GM04504 (cell line): ENCODE measurements at places on chromosomes 5 and 9.

DNA sequence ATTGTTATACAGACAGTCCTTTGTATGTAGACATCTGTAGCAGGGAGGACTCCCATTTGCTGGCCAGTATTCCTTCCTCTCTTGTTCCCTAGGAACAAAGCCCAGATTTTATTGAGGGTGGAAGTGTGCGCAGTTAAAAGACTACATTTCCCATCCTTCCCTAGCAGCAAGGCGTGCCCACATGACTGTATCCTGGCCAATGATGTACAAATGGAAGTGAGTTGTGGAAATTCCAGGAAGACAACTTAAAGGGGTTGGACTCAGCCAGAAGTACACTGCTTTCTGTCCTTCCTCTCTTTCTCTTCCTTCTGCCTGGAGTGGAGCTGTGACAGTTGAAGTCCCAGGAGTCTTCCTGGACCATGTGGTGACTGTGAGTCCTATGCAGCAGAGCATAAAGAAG, 89.0 kb downstream of the HRH2 start:
- no peak for DNase-seq

- no peak for DNase-seq
These were observed 24.1 kb downstream of the WWC1 start for GRCh38 chr5:168315416-168316138.

- no peak for DNase-seq
These were observed 22.1 kb downstream of the LRRC19 start for GRCh38 chr9:26983340-26983739.

GRCh38 chr5:122713041-122713440, 61.8 kb upstream of the SNX2 start:
- DNase-seq, result no peak

DNA sequence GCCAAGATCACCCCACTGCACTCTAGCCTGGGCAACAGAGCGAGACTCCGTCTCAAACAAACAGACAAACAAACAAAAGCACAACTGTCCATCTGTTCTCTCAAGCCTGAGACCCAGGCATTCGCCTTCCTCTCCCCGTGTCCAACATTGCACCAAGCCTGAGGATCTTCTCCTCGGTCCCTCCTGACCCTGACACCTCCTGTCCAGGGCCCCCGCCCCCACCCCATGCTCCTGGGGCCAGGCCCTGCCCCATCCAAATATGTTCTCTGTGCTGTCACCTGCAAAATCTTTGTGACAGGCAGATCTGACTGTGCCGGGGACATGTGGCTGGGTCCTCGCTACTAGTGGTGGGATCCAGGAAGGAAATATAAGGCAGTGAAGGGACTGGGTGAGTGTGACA, 33.4 kb upstream of the UNC5A start:
- no peak for DNase-seq

GRCh38 chr9:136847826-136848392, 1.3 kb upstream of the PHPT1 start:
- DNase-seq, result peak; percentile 60

DNA sequence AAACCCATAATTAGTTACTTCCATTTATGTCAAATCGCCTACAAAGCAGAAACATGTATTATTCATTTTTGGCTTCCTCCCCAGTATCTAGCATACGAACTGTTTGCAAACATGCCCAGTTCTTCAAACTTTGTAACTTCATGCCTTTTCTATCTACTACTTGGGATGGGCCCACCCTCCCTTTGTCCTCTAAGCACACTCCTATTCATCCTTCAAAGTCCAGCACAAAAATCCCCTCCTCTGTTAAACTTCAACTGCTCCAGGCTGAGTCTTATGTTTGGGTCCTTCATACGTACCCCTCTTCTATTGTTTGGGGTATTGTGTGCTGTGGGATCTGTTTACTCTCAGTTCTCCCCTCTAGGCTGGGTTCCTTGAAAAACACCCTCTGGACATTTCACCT, 55.5 kb downstream of the KCNIP1 start:
- no peak for DNase-seq

DNA sequence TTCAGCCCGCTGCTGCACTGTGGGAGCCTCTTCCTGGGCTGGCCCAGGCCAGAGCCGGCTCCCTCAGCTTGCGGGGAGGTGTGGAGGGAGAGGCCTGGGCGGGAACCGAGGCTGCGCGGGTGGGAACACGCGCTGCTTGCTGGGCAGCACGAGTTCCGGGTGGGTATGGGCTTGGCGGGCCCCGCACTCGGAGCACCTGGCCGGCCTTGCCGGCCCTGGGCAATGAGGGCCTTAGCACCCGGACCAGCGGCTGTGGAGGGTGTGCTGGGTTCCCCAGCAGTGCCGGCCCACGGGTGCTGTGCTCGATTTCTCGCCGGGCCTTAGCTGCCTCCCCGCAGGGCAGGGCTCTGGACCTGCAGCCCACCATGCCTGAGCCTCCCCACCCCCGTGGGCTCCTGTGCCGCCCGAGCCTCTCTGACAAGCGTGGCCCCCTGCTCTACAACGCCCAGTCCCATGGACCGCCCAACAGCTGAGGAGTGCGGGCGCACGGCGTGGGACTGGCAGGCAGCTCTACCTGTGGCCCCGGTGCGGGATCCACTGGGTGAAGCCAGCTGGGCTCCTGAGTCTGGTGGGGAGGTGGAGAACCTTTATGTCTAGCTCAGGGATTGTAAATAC, 1366.4 kb upstream of the NUDT12 start:
- DNase-seq, result no peak

- no peak for DNase-seq
These were observed 3.7 kb upstream of the SLC9A3 start for GRCh38 chr5:527646-528628.

DNA sequence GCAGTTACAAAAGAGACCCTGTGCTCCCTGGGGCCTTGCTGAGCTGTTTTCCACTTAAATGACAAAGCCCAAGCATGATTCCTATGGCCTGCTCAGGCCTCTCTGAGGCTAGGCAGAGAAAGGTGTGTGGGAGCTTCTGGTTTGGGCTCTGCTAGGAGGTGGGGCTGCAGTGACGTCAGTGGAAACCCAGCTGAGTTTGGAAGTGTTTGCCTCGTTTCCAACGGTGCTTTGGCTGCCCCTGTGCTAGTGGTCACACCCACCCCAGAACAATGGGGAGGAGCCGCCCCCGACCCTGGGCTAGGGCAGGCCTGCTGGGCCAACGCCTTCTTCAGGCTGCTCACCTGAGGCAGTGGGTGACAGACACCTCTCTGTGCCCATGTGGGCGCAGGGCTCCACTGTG, 10.4 kb downstream of the ANGPTL2 start:
- DNase-seq, result no peak

DNA sequence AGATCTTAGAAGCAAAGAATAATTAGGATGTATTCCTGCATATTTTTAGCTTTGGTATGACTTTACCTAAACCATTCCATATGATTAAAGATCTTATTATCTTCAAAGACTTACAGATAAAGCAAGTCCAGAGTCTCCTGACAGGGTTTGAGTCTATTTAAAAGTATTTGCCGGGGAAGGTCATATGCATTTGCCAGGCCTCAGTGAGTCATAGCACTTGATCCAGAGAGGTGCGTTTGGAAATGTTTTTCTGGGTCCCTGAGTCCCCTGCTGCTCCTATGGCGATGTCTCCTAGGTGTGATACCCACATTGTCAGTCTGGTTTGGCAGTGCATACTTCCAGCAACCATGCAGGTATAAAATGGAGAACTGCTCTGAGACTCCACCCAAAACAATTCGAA, 217.0 kb downstream of the FBXL7 start:
- no peak for DNase-seq

- DNase-seq, result no peak
These were observed 6.7 kb upstream of the CDH6 start for GRCh38 chr5:31186672-31187267.

DNA sequence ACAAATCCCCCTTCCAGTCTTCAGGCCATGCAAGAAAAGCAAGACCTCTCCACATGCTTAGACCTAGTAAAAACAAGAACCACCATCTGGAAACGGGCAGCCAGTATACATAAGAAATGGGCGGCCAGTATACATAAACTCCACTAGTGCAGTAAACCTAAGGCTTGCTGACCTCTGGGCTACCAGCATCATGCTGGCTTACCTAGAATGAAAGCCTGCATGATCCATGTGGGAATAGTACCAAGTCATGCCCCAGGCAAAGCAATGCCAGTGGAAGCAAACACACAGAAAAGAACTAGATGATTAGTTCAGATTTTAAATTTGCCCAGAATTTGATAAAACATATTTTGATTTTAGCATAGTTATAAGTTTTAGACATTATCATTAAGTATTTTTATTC, 1346.4 kb downstream of the EFNA5 start:
- no peak for DNase-seq

- DNase-seq, result peak; percentile 88
These were observed 78.9 kb upstream of the RPS23 start for GRCh38 chr5:82356808-82357671.

- DNase-seq, result no peak
These were observed 106.6 kb downstream of the PALM2AKAP2 start for GRCh38 chr9:109886617-109887016.

GRCh38 chr5:144206141-144206540, 35.5 kb downstream of the KCTD16 start:
- DNase-seq, result no peak
